ENCODE measurements at places on chromosomes 7 and 10.

GRCh38 chr7:50145226-50145625 lies 52.2 kb upstream of the ZPBP start:
- no peak for DNase-seq

DNA sequence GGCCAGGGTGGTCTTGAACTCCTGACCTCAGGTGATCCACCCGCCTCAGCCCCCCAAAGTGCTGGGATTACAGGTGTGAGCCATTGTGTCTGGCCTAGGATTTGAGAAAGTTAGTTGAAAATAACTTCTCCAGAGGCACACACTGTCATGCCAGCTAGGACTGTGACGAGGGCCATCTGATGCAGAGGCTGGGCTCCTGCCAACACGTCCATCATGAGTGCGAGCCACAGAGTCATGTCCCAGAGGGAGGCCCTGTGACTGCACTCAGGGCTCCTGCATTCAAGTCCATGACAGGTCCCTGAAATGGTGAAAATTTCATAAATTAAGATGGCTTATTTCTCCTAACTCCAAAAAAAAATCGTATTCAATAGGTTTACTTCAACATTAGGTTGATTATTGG lies 17.1 kb downstream of the C10orf120 start:
- no peak for DNase-seq

- no peak for DNase-seq
Measured at GRCh38 chr7:22577470-22578001, 77.5 kb upstream of the STEAP1B start.

- no peak for DNase-seq
Measured at GRCh38 chr10:83819609-83820008, 319.7 kb upstream of the GHITM start.

GRCh38 chr7:29812185-29812876 lies 6.0 kb downstream of the WIPF3 start:
- no peak for DNase-seq
